Renal pelvis (tissue), 12 donors: ENCODE measurements at places on chromosomes 3 and 15.

DNA sequence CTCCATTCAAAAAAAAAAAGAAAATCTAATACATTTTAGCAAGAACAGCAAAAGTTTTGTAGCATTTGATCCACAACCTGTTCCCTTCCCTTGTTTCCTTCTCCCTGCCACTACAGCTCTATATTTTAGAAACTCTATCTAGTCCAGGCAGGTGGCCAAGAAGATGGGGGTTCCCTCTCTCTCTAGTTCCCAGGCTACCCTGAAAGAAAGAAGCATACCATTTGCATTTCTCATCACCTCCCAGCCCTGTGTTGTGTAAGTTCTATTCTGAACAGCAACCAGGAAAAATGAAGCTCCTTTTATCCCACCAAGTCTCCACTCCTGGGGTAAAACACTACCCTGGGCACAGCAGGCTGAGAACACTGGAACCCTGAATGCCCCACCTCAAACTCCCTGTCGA lies 100.0 kb downstream of the PCCB start:
- DNase-seq = no peak

DNA sequence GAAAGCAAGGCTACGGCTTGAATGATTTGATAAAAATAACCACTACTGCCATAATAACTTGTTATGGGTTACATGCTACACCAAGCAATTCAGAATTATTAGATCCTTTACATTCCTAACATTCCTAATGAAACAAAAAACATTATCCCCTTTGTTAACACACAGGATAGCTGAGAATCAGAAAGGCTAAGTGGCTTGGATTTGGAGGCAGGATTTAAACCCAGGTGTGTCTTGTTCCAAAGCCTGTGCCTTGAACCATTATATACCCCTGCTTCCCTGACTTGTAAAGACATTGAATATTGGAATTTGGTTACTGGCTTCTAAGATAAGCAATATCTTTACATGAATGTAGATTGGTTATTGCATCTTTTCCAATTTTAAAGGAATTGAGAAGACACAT lies 417.1 kb upstream of the GOLIM4 start:
- DNase-seq = no peak

- no peak for DNase-seq
These were observed 15.4 kb downstream of the ZSCAN2 start for GRCh38 chr15:84616235-84616634.

DNA sequence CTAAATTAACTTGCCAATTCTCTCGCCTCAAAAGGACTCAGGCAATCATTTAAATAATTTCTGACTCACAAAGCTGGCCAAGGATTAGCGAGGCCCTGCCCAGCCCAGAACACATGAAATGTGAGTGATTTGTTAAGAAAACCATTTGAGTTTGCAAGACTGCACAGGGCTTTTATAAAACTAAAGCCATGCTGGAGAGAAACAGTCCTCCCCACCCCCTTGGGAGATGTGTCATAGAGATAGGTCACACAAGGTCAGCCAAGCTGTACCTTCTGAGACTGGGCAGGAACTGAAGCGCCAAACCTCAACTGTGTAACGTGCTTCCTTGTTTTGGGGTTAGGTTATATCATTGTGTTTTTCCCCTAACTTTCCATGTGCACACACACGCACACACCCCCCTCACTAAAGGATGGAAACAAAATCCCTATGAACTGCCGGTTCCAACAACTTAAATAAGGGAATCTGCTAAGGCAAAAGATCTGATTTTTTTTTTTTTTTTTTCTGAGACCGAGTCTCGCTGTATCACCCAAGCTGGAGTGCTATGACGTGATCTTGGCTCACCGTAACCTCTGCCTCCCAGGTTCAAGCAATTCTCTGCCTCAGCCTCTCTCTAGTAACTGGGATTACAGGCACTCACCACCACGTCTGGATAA lies 8.1 kb downstream of the SPATA12 start:
- no peak for DNase-seq

DNA sequence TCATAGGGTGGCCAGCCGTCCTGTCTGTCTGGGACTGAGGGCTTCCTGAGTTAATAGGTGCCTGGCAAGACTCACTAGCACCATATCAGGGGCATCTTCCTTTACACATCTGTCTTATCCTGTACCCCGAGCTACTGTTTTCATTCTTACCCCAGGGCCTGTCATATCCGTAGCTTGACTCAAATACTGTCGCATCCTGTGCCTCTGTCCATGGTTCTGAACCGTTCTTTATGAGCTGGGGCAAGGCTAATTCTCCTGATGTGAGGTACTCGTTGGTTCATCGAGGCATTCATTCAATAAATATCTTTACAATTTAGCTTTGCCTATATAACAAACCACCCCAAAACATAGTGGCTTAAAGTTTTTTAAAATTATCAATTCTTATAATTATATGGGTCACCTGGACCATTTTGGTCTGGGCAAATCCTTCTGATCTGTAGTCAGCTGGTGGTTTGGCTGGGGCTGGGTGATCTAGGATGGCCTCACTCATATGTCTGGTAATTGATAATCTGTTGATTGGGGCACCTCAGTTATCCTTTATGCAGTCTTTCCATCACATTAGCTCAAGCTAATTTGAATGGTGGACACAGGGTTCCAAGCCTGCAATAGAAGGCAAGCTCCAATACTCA lies 121.2 kb downstream of the TLE3 start:
- peak; percentile 81 for DNase-seq

- no peak for DNase-seq
These were observed 43.1 kb downstream of the FSTL1 start for GRCh38 chr3:120407508-120408287.

DNA sequence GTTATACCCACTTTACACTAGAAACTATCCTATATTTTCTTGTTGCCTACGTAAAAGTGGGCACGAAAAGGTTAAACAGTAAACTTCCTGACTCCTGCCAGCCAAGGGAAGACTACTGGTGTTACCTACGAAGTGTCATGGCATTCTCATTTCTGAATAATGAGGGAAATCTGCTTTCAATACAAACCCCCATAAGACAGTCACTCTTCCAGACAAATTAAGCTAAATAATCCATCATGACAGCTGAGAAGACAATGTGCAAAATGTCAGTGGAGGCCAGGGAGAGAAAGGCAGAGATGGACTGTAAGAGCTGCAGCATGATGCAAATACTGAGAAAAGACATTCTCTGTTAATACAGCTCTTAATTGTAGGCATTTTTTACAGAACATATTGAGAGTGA lies 136.5 kb downstream of the SERPINI1 start:
- no peak for DNase-seq

- no peak for DNase-seq
These were observed 67.7 kb downstream of the VPS13C start for GRCh38 chr15:61992518-61992917.

DNA sequence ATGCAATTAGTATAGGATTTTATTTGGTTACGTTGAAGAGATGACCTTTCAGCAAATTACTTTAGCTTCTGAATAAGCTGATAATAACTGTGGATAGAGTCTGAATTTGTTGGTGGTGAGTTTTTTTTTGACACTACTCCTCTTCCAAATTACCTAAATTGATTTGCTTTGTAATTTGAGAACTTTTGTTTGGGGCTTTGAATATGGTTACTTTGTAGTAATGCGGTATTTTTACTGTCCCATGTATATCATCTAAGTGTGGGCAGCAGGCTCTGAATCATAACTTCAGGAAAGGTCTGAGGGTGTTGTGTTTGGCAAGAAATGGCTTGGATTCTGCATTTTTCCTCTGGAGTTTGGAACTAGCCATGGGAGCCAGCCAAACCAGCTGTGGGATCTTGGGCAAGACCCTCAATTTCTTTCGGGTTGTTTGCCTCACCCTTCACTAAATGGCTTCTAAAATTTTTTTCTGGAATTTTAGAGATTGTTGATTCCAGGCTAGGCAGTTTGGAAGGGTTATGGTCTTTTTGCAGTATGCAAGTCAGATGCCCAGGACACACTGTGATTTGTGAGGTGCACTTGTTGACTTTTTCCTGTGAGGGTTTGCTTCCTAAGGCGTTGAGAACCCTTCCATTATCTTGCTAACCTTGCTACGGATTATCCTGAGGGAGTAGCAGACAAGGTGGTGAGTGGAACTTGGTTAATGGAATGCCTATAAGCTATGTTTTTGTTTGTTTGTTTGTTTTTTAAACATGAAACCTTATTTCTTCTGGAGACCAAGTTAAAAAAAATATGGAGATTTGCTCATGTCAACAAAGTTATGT lies 10.4 kb downstream of the PTPRG start:
- DNase-seq = no peak

- peak; percentile 21 for DNase-seq
These were observed 305.9 kb upstream of the ARRDC4 start for GRCh38 chr15:97654481-97655076.

DNA sequence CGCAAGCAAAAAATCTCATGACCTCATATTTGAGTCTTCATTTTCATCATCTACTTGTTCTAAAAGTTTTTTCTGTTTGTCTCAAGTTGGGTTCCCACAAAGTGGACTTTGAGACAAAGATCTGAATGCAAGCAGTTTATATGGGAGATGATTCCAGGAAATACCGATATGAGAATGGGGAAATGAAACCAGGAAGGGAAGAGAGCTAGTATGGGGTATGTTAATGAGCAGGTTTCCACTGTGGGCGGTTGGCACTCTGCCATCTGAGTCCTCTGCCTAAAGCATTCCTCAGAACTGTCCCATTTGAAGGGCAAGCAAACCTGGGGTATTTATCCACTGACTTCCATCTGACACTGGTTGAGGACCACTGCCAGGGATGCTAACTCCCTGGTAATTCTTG lies 8.8 kb downstream of the ADPRH start:
- no peak for DNase-seq

DNA sequence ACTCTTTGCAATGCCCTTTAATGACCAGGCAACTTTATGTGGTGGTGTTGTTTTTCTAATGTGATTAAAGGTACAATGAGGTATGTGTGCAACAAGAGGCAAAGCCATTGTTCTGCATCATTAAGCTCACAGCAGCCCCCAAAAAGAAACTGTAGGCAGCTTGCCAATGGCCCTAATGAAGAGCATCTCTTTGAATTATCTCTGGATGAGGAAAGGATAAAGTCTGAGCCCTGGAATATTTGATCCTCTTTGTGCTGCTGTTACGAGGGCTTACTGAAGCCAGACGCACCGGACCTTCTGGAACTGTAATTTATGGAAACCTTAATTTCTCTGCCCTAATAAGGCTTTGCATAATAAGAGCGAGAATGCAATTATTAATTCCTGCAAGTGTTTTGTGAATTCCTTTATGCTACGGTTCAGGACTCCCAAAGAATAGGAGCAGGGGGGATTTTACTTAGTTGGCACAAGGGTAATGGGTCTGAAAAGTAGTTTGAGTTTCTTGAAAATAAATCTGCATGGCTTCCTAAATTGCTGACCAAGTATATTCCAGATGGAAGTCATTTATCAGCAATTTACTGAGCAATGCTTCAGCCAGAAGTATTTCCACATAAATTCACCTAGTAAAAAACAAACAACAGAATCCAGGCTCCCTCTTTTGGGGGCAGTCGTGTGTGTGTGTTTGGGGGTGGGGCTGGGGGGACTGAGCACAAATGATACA lies 193.4 kb downstream of the PDZRN3 start:
- no peak for DNase-seq

DNA sequence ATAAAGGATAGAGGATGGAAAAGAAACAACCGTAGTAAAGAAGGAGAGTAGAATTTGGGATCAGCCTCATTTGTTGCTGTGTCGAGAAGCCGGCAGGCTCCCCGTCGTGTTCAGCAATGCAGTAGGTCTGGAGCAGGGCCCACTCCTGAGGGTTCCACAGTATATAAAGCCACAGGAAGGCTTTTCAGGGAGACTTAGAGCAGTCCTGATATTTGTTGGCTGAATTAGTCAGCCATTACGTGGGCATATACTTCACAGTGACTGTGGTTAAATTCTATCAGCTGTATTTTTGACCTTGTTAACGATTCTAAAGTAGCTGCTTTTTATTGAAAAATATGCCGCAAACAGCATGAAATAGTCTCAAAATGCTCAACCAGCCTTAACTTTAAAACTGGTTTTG lies 149.5 kb downstream of the ITPR1 start:
- no peak for DNase-seq

GRCh38 chr15:66498501-66499386 lies 1.2 kb upstream of the SNAPC5 start:
- no peak for DNase-seq

DNA sequence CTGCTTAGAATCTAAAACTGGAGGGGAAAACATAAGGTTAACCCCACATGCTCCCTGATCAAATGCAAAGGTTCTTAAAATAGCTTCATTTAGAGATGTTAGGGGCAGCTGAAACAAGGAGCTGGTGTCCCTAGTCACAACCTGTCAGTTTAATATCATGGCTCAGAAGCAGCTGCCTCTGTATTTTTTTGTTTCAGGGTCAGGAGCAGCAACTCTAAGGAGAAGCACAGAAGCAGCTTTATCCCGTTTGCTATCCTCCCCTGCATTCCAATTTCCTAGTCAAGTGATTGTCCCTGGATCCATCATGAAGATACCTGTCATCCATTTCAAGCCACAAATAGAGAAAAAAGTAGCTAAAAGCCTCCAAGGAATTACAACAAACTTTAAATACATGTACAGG lies 4.1 kb downstream of the FILIP1L start:
- DNase-seq = no peak

- DNase-seq = no peak
These were observed 231.2 kb downstream of the MBNL1 start for GRCh38 chr3:152499791-152500385.

DNA sequence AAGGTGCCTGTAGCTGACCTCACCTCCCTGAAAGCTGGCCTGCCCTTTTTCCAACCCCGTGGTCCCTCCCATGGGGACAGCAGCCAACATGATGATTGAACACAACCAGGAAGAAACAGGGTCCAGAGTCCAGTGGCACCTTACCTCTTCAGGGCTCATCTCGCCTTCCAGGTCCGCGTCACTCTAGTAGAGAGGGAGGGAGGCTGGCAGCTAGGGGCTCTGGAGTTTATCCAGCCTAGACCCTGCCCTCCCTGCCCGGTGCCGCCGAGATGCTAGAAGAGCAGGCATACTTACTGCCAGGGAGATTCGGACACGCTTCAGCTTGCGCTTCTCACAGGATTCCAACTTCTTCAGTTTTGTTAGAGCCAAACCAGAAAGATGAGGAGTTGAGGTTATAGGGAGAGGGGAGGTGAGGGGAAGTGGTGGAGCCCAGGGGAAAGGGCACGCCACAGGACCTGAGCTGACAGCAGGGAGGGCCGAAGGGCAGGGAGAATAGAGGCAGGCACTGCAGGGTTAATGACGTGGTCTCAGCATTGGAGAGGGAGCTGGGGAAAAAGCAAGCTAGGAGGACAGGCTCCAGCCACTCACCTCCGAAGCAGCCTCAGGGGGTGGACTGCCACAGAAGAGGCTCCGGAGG lies 9.1 kb downstream of the CLCN2 start:
- no peak for DNase-seq

GRCh38 chr3:117788506-117788905 lies 1078.9 kb downstream of the TUSC7 start:
- DNase-seq = no peak

GRCh38 chr3:70992131-70992530 lies 591.4 kb downstream of the FOXP1 start:
- no peak for DNase-seq

- DNase-seq = no peak
These were observed 15.7 kb downstream of the STARD5 start for GRCh38 chr15:81308260-81308659.

GRCh38 chr15:84666373-84666772 lies 8.4 kb upstream of the NMB start:
- DNase-seq = no peak

GRCh38 chr15:73681063-73681462 lies 3.1 kb upstream of the CD276 start:
- no peak for DNase-seq
